Suppressor macrophage treated with lipopolysaccharide for 1 hour (primary cell): ENCODE measurements at places on chromosomes 5 and 9.

- DNase-seq: peak; percentile 73
Measured at GRCh38 chr9:27333241-27334052, 36.5 kb upstream of the EQTN start.

DNA sequence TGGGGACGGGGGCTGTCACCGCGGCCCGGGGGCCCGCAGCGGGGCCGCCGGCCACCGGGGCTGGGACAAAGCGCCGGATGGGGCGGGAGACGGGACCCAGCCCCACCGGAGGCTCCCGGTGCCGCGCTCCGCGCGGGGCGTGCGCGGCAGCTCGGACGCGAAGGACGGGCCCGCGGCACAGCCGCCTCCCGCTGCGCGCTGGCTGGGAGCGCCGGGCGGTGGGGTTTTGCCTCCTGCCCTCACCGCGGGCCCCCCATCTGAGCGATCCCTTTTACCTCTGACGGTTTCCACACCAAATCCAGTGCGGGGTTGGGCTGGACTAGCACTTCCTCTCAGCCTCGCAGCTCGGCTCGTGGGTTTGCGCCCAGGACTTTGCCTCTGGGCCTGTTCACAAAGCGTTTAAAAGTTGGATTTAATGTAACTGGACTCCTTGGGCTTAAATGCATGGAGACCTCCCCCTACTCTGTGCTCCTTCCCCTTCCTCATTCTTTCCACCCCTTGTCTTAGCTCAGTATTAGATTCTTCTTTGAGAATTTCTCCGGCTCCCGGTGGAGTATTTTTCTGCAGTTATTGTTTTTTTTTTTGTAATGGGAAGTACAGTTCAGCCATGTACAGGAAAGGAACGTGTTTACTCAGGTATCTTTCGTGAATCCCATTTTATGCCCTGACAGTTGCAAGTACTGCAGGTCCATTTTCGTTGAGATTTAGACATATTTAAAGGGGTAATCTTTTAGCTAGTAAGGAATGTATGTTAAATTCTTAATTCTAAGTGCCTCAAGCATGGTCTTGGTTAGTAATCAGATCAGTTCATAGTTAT is 691 bp downstream of the FCHO2 start:
- DNase-seq: peak; percentile 75

- DNase-seq: no peak
Measured at GRCh38 chr5:4571248-4571948, 568.7 kb upstream of the ADAMTS16 start.

GRCh38 chr9:28024676-28025075 is 451.4 kb upstream of the C9orf72 start:
- DNase-seq: no peak

- DNase-seq: no peak
Measured at GRCh38 chr5:163395792-163396191, 41.6 kb upstream of the CCNG1 start.

GRCh38 chr5:132471151-132471907 is 19.2 kb downstream of the IRF1 start:
- DNase-seq: no peak

- DNase-seq: no peak
Measured at GRCh38 chr9:131480258-131480657, 22.5 kb upstream of the POMT1 start.

GRCh38 chr5:73160239-73160671 is 12.7 kb upstream of the TMEM174 start:
- peak; percentile 27 for DNase-seq

- no peak for DNase-seq
Measured at GRCh38 chr5:1027631-1028441, 19.2 kb downstream of the NKD2 start.

DNA sequence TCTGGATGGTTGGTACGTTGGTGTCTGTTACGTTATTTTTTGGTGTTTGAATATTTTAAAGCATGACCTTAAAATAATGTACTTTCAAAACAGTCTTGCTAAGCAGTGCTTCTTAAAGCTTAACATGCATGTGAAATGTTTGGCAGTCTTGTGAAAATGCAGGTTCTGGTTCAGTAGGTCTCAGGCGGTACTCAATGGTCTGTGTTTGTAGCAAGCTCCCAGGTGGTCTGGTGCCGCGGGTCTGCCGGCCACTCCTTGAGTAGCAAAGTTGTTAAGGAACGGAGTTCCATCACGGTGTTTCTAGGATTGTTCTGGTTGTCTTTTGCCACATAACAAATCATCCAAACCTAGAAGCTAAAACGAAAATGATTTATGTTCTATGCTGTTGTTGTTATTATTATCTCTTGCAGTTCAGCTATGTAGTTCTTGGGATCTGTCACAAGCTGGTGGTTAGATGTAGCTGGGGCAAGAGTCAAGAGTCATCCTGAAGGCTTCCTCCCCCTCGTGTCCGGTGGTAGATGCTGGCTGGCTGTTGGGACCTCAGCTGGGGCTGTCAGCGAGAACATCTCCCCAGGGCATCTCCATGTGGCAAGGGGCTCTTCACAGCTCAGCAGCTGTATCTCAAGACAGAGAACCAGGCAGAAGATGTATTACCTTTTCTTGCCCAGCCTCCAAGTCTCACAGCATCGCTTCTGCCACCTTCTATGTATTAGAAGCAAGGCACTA is 186.8 kb downstream of the PALM2AKAP2 start:
- no peak for DNase-seq

- no peak for DNase-seq
Measured at GRCh38 chr5:180844432-180844831, 16.6 kb downstream of the ZFP62 start.

- no peak for DNase-seq
Measured at GRCh38 chr5:109997161-109997560, 307.4 kb downstream of the MAN2A1 start.

GRCh38 chr5:72171667-72172066 is 64.4 kb downstream of the MAP1B start:
- DNase-seq: no peak

DNA sequence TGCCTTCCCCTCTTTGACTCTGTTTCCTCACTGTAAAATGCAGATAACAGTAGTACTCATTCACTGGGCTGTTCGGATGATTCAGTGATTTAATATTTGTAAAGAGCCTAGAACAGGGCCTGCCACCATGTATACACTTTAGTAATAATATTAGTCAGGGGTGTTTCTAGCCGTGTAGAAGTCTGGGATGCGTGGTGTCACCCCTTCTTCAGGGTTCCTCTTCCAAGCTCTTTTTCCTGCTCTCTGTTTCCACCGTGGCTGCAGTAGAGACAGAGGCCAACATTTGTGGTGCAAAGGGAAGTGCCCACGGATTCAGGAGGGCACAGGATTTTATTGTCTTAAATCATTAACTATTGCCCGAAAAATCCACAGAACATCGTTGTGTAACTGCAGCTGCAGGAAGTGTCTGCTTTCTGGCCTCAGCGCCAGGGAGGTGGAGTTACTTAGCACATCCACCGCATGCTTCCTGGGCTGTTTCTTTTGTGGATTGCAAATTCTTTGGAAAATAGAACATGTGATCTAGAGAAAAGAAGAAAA is 61.7 kb downstream of the TRIO start:
- DNase-seq: peak; percentile 78

DNA sequence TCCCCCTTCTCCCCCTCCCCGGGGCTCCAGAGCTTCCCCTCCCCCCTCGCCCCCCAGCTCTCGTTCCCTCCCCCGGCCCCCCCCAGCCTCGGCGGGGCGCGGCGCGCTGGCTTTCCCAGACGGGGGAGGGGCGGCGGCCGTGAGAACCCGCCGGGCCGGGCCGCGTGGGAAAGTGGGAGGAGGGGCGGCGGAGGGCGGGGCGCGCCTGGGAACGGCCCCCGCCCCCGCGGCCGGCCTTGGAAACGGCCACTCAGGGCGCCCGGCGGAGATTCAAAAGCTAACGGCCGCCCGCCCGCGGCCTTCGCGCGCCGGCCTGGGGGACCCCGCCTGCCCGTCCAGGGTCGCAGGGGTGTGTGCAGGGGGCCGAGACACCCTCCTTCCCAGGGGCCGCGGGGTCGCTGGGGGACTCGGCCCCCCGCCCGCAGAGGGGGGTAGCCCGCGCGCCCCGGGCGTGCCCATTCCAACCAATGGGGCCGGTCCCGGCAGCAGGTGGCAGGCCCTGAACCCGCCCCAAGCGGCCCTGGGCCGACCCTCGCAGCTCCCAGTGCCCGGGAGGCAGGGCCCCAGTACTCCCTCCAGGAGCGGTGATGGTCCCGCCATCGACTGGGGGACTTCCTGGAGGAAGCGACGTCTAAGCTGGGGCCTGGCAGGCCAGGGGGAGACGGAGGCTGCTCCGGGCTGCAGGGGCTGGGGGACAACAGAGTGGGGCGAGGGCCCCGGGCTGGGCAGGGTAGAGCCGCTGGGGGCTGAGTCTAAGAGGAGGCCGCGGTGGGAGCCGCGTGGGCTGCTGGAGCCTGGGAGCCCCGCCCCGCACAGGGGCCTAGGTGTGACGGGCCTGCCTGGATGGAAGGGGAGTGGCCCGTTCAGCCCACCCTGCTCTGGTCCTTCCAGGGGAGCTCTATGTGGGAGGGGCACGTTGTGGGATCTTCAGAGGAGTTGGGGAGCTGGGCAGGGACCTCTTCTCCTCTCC is 14.2 kb upstream of the NRARP start:
- peak; percentile 52 for DNase-seq

GRCh38 chr9:89538871-89539270 is 41.0 kb upstream of the SEMA4D start:
- DNase-seq: no peak

DNA sequence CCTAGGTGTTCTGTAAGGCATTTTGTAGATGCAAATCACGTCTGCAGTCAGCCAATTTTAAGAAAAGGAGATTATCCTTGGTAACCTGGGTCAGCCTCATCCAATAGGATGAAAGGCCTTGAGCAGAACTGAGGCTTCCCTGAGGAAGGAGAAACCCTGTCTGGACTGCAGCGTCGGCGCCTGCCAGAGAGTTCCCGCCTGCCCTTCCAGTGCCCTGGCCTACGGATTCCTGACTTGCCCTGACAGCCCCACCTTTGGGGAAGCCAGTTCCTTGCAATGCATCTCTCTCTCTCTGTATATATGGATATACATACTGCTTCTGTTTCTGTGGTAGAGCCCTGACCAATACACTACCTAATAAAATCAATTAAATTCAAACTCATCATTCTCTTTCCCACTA is 66.2 kb upstream of the RUFY1 start:
- DNase-seq: no peak

GRCh38 chr9:5263351-5264218 is 32.4 kb downstream of the INSL4 start:
- no peak for DNase-seq

DNA sequence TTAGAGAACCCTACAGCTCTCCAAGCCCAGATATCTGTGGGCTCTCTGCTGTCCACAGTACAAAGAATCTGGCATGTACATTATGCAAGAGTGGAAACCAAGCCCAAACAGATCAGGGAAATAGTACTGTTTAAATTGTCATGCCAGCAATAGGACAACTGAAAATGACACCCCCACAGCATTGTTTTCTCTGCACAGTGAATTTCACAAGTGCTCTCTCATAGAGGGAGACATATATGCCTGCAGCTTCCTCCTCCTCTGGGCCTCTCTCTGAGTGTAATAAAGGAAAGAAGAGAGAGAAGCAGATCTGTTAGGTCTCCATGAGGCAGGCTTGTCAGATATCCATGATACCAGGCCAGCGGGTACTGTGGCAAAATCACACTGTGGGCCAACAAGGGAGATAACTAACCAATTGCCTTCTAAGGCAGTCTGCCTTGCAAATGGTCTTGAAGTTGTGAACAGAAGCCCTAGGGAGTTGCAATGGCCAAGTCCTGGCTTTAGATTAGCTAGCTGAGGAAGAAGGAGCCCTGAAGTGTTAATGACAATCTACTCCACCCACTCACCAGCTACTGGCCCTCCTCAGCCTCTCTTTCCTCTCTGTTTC is 54.4 kb upstream of the JMY start:
- peak; percentile 34 for DNase-seq

- DNase-seq: peak; percentile 57
Measured at GRCh38 chr5:149274939-149275338, 3.3 kb downstream of the AFAP1L1 start.

DNA sequence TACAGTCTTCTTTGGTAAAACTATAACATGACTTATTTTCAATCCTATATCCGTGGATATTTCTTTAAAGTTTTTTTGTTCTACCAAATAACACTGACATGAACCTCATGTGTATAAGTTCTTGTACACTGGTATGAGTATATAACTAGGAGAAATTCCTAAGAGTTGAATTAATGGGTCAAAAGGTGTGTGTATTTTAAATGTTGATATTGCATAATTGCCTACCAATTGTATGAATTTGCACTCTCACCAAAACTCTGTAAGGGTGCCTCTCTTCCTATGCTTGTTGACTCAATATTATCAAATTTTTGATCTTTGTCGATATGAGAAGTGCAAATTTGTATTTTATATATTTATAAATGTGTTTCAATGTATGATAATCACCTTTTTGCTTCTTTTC is 22.9 kb upstream of the CCL21 start:
- DNase-seq: no peak

DNA sequence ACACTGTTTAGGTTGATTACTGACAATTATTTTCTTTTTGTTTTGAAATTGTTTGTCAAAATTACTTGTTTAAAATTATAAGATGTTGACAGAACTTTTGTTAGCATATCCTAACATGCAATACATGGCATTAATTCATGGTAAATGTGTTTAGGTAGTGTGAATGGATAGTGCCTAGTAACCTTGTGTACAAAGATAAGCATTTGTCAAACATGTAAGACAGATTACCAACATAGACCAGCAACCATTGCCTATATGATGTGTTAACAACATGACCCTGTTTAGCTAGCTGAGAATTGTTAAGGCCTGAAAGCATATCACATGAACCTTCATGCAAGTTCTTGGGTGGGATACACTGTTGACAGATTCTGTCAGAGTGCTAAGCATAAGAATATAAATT is 13.4 kb downstream of the MAN2A1 start:
- no peak for DNase-seq

GRCh38 chr5:150404535-150404934 is 8.2 kb downstream of the CD74 start:
- DNase-seq: no peak

DNA sequence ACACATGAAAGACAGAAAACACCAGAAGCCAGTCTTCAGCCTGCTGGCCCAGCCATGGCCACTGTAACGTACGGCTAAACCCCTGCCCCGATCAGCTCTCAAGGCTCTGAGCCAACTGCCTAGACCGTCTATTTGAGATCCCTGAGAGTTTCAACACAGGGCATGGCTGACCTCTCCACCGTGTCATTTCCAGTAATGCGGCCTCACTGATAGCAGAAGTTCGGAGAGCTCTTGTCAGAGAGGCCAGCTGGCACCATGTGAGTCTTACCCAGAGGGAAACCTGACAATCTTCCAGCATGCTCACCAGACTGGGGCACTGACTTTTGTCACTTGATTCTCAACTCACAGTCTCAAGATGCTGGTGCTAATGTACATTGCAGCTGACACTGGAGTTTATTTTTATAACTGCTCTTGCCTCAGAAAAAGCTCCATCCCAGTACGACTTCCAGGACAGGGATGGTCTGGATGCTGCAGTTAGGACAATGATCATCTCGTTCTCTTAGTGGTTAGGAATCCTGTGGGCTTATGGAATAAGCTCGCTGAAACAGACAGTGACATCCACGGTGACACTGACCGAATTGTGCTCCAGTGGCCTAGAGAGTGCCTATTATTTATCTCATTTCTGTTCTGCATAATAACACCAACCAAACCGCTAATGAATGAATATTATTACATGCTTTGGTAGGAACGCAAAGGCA is 372.7 kb downstream of the ICE1 start:
- DNase-seq: no peak

- DNase-seq: peak; percentile 98
Measured at GRCh38 chr5:134249469-134250379, 23.9 kb upstream of the PPP2CA start.

- DNase-seq: no peak
Measured at GRCh38 chr5:33439905-33440481, 772 bp upstream of the TARS1 start.
